ENCODE measurements at places on chromosomes 11 and 22. TPM values are rescaled to one million over a fixed set of nuclear protein-coding genes. Genes with fewer than 3 reads are reported as not detected.

Gene C22orf42
- total RNA-seq = not detected

DNA sequence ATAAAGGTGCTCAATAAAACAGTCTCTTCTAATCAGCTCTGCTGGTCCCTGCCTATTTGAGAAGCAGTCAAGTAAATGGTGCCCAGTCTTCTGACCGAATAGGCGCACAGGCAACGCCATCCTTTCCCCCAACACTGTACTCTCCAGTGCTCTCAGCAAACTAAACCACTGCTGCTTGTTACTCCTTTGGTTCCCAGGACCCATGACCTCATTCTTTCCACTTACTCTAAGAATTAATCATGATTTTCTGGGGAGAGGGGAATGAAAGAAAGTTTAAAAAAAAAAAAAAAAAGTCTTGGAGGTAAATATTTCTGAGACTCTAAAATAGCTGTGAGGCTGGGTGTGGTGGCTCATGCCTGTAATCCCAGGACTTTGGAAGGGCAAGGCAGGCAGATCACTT, 63.7 kb downstream of the SGSM3 start:
- no peak for DNase-seq

Gene SCN4B
- 0.32 TPM for total RNA-seq

Gene GRM5
- total RNA-seq = not detected

Gene GGTLC2
- total RNA-seq = not detected

DNA sequence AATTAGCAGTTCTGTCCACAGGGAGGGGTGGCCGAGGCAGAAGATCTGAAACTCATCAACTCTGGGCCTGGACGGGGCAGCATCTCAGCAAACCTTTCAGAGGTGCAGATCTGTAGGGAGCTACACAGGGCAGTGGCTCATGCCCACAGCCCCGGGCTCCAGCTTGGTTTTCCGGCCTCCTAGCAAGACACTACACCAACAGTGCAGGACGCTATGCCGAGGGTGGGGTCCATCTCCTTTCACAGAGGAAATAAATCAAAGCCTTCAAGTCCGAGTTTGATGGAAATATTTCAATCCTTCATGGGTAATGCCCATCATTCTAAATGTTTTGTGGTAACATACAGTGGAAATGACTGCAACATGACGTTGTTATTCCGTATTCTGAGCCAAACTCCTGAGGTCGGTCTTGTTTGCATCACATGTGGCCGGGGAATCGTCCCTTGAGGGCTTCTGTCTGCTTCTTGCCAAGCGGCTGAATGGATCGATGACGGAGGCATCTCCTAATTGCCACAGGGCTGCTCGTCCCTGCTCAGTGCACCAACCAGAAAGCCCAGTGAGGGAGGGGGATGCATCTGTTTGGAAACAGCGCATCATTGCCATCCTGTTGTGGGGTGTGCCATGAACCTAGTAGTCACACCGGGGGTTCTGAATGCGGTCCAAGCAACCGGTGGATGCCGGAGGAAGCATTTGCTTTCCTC, 30.0 kb downstream of the LINC01488 start:
- DNase-seq = no peak

DNA sequence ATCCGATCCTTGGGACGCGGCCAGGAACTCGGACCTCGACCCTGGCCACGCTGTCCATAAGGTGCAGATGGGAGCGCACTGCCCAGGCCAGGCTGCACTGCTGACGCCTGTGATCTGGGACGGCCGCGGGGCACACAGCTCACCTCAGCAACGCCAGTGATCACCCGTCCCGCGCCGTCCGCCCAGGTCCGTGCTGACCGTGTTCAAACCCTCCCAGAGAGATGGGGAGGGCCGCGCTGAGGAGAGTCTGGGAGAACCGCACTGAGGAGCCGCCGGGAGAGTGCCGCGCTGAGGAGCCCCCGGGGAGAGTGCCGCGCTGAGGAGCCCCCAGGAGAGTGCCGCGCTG, 636 bp downstream of the KCNQ1OT1 start:
- no peak for DNase-seq

- no peak for DNase-seq
Measured at GRCh38 chr11:78213526-78214330, 25.0 kb downstream of the USP35 start.

GRCh38 chr22:32800158-32800882, 1.2 kb upstream of the TIMP3 start:
- DNase-seq = no peak

All from HCT116 (cell line).